ENCODE measurements at places on chromosomes 16 and 17. TPM values are rescaled to one million over a fixed set of nuclear protein-coding genes. Genes with fewer than 3 reads are reported as not detected.

- peak; percentile 74 for DNase-seq
These were observed 82.3 kb downstream of the SDR42E1 start for GRCh38 chr16:81928975-81929374.

GRCh38 chr17:15319452-15320010, 21.9 kb downstream of the TEKT3 start:
- DNase-seq = no peak

DNA sequence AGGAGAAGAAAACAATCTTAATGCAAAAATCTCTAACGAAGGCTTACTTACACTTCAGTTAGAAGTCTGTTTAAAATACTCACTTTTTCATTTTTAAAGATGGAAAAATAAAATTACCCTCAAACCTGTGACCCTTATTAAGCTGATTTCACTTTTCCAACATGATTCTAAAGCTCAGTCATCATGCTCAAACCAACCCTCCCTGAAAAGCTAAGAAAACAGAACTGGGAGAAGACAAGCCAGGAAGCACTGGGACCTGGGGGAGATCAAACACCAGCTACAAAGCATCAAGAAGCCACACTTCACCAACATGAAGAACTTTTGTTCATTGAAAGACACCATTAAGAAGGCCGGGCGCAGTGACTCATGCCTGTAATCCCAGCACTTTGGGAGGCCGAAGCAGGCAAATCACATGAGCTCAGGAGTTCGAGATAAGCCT, 88.8 kb downstream of the LITAF start:
- peak; percentile 66 for DNase-seq

GRCh38 chr17:70498631-70499030, 329.3 kb downstream of the KCNJ2 start:
- no peak for DNase-seq

DPEP3 gene
- total RNA-seq = not detected

GRCh38 chr17:63647065-63647725, 25.0 kb downstream of the MAP3K3 start:
- peak; percentile 84 for DNase-seq

GRCh38 chr17:27529230-27529796, 73.1 kb downstream of the KSR1 start:
- DNase-seq = no peak

DNA sequence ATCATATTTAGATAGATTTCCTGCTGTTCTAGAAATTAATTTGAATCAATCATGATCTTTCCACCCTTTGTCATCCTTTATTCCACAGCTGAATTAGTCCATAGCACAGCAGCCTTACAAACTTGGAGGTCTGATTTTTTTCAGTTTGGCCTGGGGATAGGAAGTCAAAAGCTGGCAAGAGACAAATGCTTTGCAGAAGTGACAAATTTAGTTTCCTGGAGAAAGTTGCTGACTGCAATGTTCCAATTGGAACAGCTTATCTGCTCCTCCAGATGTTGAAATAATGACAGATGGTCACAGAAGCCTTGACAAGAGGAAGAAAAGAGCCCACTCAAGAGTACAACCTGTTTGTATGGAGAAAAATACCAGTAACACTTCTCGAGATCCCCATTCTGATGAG, 1276.1 kb upstream of the CDH8 start:
- no peak for DNase-seq

GRCh38 chr17:5078106-5079028, at the start of gene ZFP3:
ZFP3 (plus strand) TSS chr17:5078467; CDS start chr17:5091505, 13,038 bp downstream.
- DNase-seq = peak; percentile 58

- no peak for DNase-seq
These were observed 16.2 kb downstream of the SREBF1 start for GRCh38 chr17:17820463-17821158.

DNA sequence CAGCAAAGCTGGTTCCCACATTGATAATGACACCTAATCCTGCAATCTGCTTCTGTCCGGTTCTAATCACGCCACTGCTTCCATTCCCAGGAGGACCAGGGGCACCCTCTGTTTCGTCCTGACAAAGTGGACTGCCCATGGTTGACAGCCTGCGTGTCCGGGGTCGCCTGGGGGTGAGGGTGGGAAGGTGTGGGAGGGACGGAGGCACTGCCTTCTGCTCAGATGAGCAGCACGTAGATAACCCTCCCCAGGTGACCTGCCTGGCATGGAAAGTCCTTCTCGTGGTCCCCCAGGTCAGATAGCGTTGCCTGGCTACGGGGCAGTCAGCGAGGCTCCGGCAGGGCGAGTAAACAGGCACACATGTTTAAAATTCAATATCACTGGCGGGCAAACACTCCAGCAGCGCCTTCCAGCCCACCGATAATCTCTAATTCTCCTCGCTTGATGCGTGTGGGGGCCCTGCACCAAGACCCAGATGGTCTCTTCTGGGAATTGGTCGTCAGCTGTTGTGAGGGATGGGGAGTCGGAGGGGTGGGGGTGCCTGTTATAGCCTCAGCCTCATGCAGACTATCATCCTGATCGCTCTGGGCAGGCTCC, 132.2 kb downstream of the RAP1GAP2 start:
- no peak for DNase-seq

DNA sequence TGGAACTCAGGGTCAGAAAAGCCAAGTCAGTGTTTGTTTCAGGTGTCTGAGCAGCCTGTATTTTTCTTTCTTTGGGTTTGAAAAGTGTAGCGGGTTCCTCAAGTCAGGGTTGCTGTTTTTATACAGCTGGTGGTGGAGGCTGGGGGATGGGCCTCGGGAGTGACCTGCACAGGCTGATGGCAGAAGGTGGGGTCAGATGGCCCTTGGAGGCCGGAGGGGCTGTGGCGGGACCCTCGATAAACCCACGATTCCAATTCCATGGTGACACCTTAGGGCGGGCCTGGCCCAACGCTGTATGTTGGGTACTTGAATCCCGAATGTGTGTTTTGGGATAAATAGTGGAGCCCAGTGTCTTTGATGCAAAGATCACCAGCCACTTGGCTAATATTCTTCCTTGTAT, 28.7 kb downstream of the COX4I1 start:
- DNase-seq = no peak

DNA sequence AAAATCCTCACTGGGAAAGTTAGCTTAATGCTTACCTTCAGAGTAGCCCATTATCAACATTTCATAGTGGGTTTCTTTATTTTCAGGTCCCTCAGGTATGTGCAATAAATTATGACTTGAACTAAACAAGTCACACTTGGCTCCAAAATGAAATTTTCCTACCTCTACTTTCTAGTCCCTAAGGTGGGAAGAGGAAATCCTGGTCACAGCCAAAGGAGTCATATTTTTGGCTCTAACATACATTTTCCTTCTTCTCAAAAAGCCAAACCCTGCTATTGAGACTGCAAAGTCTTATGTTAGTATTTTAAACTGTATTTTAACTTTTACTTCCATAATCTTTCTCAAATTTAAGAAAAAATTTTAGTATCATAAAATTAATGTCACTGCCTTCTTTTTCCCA, 128.9 kb downstream of the BRIP1 start:
- no peak for DNase-seq

DNA sequence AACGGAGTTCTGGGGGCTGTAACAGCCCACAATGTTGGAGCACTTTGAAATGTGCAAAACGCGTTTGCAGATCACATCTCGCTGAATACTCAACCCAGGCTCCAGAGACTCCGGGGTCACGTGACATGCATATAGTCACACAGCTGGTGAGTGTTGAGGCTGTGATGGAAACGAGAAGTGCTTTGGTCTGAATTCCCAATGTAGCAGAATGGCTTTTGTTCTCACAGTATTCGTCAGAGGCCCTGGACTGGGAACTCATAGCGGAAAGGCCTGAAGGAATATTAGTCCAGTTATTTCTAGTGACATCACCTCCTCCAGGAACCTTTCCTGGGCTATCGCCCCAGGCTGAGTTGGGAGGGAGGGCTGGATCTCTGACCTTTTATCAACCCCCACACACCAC, 95.8 kb upstream of the CRHR1 start:
- DNase-seq = no peak

PROCA1 gene
- 0.17 TPM for total RNA-seq

DNA sequence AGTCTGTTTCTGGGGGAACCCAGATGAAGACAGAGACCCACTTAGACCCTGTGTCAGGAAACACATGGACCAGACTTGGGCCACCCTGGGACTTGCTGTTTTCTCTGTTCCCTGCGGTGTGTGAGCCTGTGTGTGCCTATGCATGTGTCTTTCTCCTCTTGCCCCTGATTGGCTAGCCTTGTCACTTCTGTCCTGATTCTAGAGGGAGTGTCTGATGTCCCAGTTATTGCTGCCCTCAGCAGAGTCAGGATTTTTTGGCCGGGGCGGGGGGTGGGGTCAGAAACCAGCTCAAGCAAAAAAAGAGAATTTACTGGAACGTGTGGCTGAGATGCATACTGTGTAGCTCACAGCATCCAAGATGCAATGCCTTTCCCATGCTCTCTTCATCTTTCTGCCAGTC, 30.5 kb downstream of the PLCG2 start:
- DNase-seq = no peak

TMEM235 gene
- total RNA-seq = not detected

DNA sequence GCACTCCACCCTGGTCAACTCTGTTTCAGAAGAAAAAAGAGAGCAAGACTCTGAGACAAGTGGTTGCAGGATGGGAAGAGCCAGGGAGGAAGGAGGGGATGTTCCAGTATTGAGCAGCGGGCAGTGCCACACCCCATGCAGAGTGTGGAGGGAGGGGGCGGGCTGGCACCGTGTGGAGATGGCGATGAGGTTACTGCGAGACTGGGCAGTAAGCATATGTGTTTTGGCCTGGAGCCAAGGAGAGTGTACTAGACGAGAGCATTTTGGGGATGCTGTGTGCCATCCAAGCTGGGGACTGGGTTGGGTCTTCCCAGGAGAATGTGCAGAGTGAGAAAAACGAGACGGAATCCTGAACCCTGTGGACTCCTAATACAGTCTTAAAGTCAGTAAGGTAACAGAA, 3.4 kb downstream of the TBC1D24 start:
- DNase-seq = no peak

- no peak for DNase-seq
These were observed 4.2 kb upstream of the NDRG4 start for GRCh38 chr16:58495521-58496331.

GRCh38 chr16:14549789-14550153, 80.3 kb downstream of the PARN start:
- no peak for DNase-seq

- no peak for DNase-seq
These were observed 12.2 kb downstream of the ADGRG1 start for GRCh38 chr16:57640612-57641011.

DNA sequence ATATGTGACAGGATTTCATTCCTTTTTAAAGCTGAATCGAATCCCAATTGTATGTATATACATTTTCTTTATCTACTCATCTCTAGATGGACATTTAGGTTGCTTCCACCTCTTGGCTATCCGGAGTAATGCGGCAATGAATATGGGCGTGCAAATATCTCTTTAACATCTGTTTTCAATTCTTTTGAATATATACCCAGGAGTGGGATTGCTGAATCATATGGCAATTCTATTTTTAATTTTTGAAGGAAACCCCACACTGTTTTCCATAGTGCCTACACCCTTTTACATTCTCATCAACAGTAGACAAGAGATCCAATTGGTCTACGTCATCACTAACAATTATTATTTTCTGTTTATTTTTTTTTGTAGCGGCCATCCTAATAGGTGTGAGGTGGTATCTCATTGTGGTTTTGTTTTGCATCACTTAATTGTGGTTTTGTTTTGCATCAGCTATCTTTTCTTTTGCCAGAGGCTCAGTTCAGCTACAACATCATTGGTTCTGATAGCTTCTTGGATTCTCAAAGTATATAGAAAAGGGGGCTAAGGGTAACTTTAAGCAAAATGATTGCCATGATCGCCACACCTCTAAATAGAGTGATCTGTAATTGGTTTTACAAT, 25.6 kb upstream of the MAP2K6 start:
- DNase-seq = no peak

RHBDF1 gene
- 42.0 TPM for total RNA-seq

DNA sequence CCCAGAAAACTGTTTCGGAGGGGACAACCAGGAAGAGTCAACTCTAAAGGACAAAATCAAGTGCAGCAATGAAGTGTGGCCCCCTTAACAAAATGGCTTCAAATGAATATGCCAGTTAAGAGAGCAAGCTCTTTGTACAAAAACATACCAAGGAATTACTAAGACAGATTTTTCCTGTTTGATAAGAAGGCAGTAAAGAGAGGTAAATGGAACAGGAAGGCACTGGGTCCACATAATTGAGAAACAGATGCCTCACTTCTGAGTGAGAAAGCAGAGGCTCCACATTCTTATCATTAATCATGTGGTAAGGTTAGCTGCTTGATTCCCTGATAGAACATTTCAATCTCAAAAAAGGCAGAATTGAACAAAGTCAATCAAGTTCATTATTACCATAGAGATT, 44.9 kb downstream of the MBTD1 start:
- no peak for DNase-seq

GRCh38 chr17:68378268-68379176, 78.8 kb downstream of the WIPI1 start:
- peak; percentile 28 for DNase-seq

DNA sequence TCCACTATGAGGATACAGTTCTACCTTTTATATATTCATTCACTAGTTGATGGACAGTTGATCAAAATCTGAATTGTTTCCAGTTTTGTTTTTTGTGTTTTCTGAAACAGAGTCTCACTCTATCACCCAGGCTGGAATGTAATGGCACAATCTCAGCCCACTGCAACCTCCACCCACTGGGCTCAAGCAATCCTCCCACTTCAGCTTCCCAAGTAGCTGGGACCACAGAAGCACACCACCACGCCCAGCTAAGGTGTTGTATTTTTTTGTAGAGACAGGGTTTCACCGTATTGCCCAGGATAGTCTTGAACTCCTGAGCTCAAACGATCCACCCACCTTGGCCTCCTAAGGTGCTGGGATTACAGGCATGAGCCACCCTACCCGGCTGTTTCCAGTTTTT, 21.0 kb downstream of the LSM12 start:
- DNase-seq = no peak

DNA sequence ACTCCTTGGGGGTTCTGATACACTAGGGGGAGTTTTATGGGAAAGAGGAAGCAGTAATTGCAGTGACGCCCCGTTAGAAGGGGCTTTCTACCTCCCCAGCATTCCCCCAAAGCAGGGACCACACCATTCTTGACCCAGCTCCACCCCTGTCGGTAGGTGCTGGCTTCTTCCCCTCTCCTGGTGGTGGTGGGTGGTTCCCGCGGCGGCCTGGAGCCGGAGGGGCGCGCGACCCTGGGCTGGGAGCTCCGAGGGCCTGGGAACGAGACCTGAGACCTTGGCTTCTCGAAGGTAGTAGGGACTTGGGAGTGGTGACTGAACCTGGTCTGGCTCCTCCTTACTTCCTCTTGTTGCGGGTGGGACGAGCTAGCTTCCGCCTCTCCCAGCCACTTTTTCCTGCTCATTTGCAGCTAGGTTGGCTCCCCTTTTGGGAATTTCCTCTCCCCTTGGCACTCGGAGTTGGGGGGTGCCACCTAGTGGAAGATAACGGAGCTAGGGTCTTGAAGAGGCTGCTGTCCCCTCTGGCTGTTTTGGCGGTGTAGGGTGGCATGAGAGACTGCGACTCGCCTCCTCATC, 438 bp downstream of the GRN start:
- DNase-seq = peak; percentile 62

GRCh38 chr16:47666434-47666833, 205.3 kb downstream of the PHKB start:
- DNase-seq = no peak

GRCh38 chr17:59842901-59843652, 49.7 kb downstream of the TUBD1 start:
- peak; percentile 97 for DNase-seq

GRCh38 chr16:3825940-3826339, 54.6 kb downstream of the CREBBP start:
- DNase-seq = no peak

GRCh38 chr16:66476328-66477027, 49.4 kb downstream of the BEAN1 start:
- DNase-seq = no peak
